ENCODE measurements at places on chromosomes 6 and 20. TPM values are rescaled to one million over a fixed set of nuclear protein-coding genes. Genes with fewer than 3 reads are reported as not detected.
A peak's percentile ranks its signal among the peaks of the same experiment; 100 is the strongest.

GRCh38 chr6:137230956-137231555 lies 11.9 kb upstream of the IFNGR1 start:
- no peaks in the 10 kb centered on the region for H3K27me3 ChIP-seq
- no peak for DNase-seq
- peaks cover 25% of the 10 kb centered on the region for H3K4me1 ChIP-seq
- H3K27ac ChIP-seq, result no peak overlapping the region
- no peaks in the 10 kb centered on the region for H3K36me3 ChIP-seq
- H3K4me3 ChIP-seq, result no peak overlapping the region

GRCh38 chr20:56758706-56759105 lies 129.6 kb downstream of the TFAP2C start:
- no peaks in the 10 kb centered on the region for H3K27me3 ChIP-seq
- H3K27ac ChIP-seq, result no peak overlapping the region
- H3K4me3 ChIP-seq, result no peak overlapping the region
- no peaks in the 10 kb centered on the region for H3K4me1 ChIP-seq
- DNase-seq, result no peak

GRCh38 chr6:36851626-36852025 lies 12.4 kb upstream of the CPNE5 start:
- peaks cover 76% of the 10 kb centered on the region for H3K4me1 ChIP-seq
- H3K27me3 ChIP-seq, result no peaks in the 10 kb centered on the region
- H3K4me3 ChIP-seq, result no peak overlapping the region
- H3K36me3 ChIP-seq, result peaks cover 11% of the 10 kb centered on the region

- peak overlapping the region; percentile 93 for H3K27ac ChIP-seq
- no peaks in the 10 kb centered on the region for H3K27me3 ChIP-seq
- H3K4me3 ChIP-seq, result no peak overlapping the region
- no peak for DNase-seq
- peaks cover 97% of the 10 kb centered on the region for H3K4me1 ChIP-seq
Observed at GRCh38 chr20:25036331-25036936, 21.5 kb downstream of the ACSS1 start.

- peaks cover 16% of the 10 kb centered on the region for H3K4me1 ChIP-seq
- no peaks in the 10 kb centered on the region for H3K36me3 ChIP-seq
- DNase-seq, result no peak
- H3K4me3 ChIP-seq, result no peak overlapping the region
- no peaks in the 10 kb centered on the region for H3K27me3 ChIP-seq
Observed at GRCh38 chr6:90222008-90222407, 74.6 kb downstream of the BACH2 start.

DNA sequence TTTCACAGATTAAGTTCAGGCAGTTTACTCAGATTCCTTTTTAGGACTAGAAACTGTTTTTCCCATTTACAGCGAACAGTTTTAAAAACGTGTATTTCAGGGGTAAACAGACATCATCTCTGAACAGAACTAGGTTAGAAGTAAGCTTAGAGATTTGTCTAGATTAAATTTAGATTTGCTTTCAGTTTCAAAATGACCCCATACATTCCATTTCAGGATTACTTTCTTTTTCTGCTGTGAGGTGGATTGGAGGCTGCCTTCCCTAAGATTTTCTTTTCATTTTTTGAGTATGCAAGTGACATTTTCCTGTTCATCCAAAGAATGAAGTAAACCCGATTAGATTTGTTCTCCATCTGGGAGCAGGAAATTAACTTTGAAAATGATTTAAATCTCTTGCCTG lies 747.2 kb downstream of the KHDRBS2 start:
- DNase-seq, result no peak
- no peaks in the 10 kb centered on the region for H3K4me1 ChIP-seq
- no peak overlapping the region for H3K27ac ChIP-seq
- H3K27me3 ChIP-seq, result no peaks in the 10 kb centered on the region

GRCh38 chr6:20575704-20576451 lies 41.6 kb downstream of the CDKAL1 start:
- no peaks in the 10 kb centered on the region for H3K27me3 ChIP-seq
- H3K4me1 ChIP-seq, result peaks cover 9% of the 10 kb centered on the region
- no peak overlapping the region for H3K4me3 ChIP-seq

The PRICKLE4 gene
- 2.1 TPM for total RNA-seq

The HLA-DPA1 gene
- total RNA-seq, result 39.9 TPM

- H3K27me3 ChIP-seq, result no peaks in the 10 kb centered on the region
- no peak overlapping the region for H3K4me3 ChIP-seq
- DNase-seq, result no peak
- H3K36me3 ChIP-seq, result no peaks in the 10 kb centered on the region
Observed at GRCh38 chr6:3755637-3756545, 4.4 kb upstream of the PXDC1 start.

The PTGIS gene
- total RNA-seq, result 34.7 TPM

The CLPSL2 gene
- total RNA-seq, result not detected

DNA sequence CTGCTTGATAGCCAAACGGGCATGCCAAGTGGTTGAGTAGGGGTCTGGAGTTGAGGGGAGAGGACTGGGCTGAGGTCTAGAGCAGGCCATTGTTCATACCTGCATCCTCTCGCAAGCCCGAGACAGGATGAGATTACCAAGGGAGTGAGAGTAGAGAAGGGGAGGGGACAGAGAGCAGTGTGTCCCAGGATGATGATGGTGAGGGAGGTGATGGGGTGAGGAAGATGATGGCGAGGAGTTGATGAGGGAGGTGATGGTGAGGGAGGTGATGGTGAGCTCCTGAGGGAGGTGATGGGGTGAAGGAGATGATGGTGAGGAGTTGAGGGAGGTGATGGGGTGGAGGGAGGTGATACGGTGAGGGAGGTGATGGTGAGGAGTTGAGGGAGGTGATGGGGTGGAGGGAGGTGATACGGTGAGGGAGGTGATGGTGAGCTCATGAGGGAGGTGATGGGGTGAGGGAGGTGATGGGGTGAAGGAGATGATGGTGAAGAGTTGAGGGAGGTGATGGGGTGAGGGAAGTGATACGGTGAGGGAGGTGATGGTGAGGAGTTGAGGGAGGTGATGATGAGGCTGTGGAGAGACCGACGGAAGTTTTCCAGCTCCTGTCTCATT lies 6.4 kb downstream of the TMEM181 start:
- H3K36me3 ChIP-seq, result no peaks in the 10 kb centered on the region
- no peak for DNase-seq
- H3K27ac ChIP-seq, result no peak overlapping the region

The SYCP2 gene
- total RNA-seq, result 0.59 TPM

The SPATS1 gene
- not detected for total RNA-seq

DNA sequence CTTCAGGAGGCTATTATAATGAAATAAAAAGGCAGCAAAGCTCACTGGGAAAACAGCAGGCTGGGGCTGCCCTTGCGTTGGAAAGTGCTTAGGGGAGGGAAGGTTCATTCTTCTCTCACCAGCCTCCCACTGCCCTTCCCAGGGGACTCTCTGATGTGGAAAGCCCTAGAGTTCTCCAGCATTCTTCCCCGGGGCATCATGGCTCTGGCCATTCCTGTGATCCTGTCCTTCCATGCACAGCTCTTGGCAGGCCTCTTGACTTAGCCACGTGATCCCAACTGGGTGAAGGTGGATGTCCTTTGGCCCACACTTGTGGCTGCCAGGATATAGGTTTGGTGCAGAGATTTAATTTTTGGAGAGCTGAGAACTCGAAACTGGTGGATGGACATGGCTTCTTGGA lies 58.0 kb upstream of the ZNF831 start:
- no peaks in the 10 kb centered on the region for H3K36me3 ChIP-seq
- H3K4me3 ChIP-seq, result no peak overlapping the region
- no peak for DNase-seq
- H3K4me1 ChIP-seq, result no peaks in the 10 kb centered on the region

DNA sequence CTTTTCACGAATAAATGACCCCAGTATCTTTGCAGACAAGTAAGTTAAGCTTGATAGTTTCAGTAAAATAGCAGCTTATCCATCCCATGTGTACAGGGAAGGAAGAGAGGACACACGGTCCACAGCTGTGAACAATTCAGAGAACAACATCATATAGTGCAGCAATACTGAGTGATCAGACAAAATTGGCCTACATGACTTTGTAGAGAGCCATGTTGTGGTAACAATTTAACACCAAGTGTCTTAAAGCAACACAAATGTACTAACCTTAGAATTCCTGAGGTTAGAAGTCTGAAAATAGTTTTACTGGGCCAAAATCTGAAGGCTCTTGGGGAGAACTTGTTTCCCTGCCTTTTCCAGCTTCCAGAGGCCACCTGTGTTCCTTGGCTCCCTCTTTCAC lies 12.5 kb downstream of the FAM184A start:
- H3K27ac ChIP-seq, result no peak overlapping the region
- no peaks in the 10 kb centered on the region for H3K27me3 ChIP-seq
- no peak for DNase-seq
- no peaks in the 10 kb centered on the region for H3K4me1 ChIP-seq
- no peak overlapping the region for H3K4me3 ChIP-seq

DNA sequence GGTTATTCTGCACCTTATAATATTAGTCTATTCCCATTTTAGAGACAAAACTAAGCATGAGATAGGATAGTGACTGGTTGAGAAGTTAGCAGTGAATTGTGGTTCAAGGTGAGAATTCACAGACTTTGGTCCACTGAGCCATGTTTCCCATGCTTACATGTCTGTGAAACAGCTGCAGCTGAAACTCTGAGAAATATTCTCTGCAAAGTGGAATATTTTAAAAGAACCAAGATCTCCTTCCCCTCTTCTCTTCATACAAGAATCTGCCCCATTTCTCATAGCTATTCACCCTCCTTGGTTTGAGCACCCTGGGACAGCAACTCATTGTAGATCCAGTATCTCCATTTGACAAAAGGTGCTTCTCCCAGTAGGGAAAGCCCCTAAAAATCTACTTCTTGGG lies 70.2 kb upstream of the TMEM170B start:
- no peak overlapping the region for H3K27ac ChIP-seq
- no peak for DNase-seq
- no peaks in the 10 kb centered on the region for H3K36me3 ChIP-seq
- no peaks in the 10 kb centered on the region for H3K27me3 ChIP-seq
- H3K4me3 ChIP-seq, result no peak overlapping the region
- H3K4me1 ChIP-seq, result no peaks in the 10 kb centered on the region

DNA sequence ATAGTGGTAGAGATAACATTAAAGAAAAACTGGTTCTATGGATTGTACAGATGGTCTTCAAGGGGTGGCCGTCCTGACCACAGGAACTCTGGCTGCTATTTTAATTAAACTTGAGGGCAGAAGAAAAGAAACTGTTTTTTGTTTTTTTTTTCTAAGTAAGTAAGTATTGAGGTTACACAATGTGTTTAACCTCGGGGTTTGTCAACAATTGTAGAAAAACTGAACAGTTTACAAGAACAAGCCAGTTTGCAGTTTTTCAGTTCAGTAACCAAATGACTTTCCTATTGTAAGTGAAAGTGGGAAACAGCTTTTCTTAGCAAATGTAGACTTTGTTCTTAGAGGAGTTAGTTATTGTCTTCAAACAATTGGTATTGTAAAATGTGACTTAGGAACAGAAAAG lies 77.0 kb downstream of the PLCB1 start:
- no peaks in the 10 kb centered on the region for H3K27me3 ChIP-seq
- H3K36me3 ChIP-seq, result no peaks in the 10 kb centered on the region
- no peak overlapping the region for H3K4me3 ChIP-seq
- no peaks in the 10 kb centered on the region for H3K4me1 ChIP-seq
- H3K27ac ChIP-seq, result peak overlapping the region; percentile 27

GRCh38 chr6:35096129-35096862 lies 44.8 kb downstream of the TCP11 start:
- H3K36me3 ChIP-seq, result no peaks in the 10 kb centered on the region
- H3K4me3 ChIP-seq, result no peak overlapping the region
- peak overlapping the region; percentile 67 for H3K27ac ChIP-seq
- DNase-seq, result no peak

The CDSN gene
- not detected for total RNA-seq

The RSPO3 gene
- 0.83 TPM for total RNA-seq

The F13A1 gene
- total RNA-seq, result 168 TPM

DNA sequence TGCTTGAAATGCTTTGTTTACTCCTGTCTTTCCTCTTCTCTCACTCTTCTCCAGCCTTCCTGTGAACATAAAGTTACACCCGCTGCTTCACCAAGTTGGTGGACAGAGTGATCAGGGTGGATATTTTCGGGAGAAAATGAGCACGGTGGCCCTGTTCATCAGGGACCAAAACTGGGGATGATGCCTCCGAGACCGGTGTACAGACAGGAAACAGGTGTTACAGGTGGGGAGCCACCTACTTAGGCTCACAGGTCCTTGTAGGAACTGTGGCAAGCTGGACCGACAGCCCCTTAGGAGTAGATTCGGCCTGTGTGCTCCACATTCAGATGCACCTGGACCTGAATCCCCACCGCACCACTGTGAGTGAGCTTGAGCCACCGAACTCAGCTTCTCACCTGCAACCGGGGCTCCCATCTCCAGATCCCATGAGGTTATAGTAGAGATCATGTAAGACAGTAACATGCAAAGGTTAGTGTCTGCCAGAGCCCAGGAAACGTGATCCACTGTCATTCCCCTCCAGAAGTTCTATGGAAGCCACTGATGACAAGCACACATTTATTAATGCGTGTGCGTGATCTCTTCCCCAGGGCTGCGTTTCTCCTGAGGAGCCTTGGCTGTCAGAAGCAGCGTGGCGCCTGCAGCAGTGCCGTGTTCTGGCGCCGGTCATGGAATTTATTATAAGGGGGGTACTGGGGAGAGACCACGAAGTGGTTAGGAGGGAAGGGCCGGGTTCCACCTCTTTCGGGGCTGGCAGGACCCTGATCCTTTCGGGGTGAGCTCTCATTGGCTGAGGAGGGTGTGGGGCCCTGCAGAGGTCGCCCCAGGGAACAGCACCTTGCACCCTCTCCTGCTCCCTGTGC lies 94.2 kb downstream of the ERMARD start:
- H3K36me3 ChIP-seq, result no peaks in the 10 kb centered on the region
- H3K27ac ChIP-seq, result no peak overlapping the region
- no peak overlapping the region for H3K4me3 ChIP-seq
- H3K27me3 ChIP-seq, result no peaks in the 10 kb centered on the region
- no peak for DNase-seq
- no peaks in the 10 kb centered on the region for H3K4me1 ChIP-seq

The C20orf202 gene
- total RNA-seq, result 0.43 TPM

The SDCBP2 gene
- total RNA-seq, result 2.4 TPM

GRCh38 chr6:105804000-105804399 lies 282.1 kb upstream of the PRDM1 start:
- peaks cover 6% of the 10 kb centered on the region for H3K4me1 ChIP-seq
- no peak overlapping the region for H3K27ac ChIP-seq
- H3K27me3 ChIP-seq, result no peaks in the 10 kb centered on the region
- H3K4me3 ChIP-seq, result no peak overlapping the region
- no peaks in the 10 kb centered on the region for H3K36me3 ChIP-seq

- peak; percentile 97 for DNase-seq
- no peaks in the 10 kb centered on the region for H3K36me3 ChIP-seq
- no peaks in the 10 kb centered on the region for H3K27me3 ChIP-seq
- peak overlapping the region; percentile 57 for H3K4me3 ChIP-seq
Observed at GRCh38 chr6:19804205-19805128, 32.7 kb upstream of the ID4 start.

- H3K27me3 ChIP-seq, result no peaks in the 10 kb centered on the region
- H3K4me3 ChIP-seq, result peak overlapping the region; percentile 84
- H3K36me3 ChIP-seq, result no peaks in the 10 kb centered on the region
- H3K27ac ChIP-seq, result peak overlapping the region; percentile 98
- peak; percentile 59 for DNase-seq
Observed at GRCh38 chr20:50191544-50192363, 1.1 kb downstream of the CEBPB start.

All from heart left ventricle (tissue), 16 donors.